C1 segment of cervical spinal cord (tissue), 14 donors: ENCODE measurements at places on chromosomes 2 and 18.

GRCh38 chr2:121617042-121617599 lies 32.1 kb downstream of the CLASP1 start:
- no peak for DNase-seq

DNA sequence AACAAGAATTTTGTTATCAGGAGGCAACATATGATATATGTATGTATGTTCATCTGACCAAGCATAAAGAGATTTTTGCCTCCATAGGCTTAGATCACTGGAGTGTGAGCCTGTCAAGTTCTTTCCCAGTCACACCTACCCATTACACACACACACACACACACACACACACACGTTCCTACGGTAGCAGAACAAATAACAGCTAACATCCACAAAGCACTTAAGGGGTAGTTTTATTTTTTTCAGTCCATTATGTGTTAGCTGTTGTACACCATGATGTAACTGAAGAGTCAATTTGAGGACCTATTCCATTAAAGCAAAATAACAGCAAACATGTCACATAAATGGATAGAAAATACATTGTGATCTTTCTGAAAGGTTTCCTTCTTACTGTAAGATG lies 39.5 kb downstream of the UGP2 start:
- no peak for DNase-seq

DNA sequence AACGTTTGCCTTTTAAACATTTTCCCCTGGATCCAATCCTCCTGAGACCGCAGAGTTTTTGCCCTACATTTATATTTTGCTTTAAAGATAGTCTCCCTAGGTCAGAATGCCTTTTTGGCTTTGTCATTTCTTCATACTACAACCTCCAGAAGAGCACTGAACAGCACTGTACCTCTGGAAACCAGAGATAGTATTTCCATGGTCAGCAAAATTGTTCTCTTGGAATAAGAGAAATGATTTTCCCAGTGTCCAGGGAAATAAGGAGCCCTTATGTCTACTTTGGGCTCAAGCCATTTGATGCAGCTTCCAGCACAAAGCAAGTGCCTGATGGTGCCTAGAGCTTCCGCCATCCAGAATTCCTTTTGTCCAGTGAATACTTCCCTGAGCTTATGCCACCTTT lies 75.5 kb upstream of the SP5 start:
- DNase-seq, result no peak

- DNase-seq, result no peak
Measured at GRCh38 chr2:9753665-9754531, 89.4 kb upstream of the TAF1B start.

DNA sequence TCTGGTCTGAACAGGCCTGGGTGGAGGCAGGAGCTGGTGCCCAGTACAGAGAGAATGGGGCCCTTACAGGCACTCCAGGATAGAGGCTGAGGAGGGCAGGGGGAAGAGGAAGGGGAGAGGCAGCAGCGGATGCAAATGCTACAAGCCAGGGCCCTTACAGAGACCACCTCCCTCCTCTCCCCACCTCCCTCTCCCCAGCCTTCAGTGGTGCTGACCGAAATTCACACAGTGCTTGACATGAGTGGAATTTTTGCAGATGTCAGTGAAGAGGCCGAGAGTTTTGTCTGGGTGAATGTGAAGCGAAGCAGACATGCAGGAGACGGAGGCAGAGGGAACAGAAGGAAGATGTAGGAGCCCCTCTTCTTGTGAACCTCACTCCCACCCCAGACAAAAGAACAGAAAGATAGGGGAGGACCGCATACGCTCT lies 31.9 kb downstream of the CIB4 start:
- no peak for DNase-seq

- DNase-seq, result no peak
Measured at GRCh38 chr2:235834781-235835180, 333.4 kb downstream of the GBX2 start.

DNA sequence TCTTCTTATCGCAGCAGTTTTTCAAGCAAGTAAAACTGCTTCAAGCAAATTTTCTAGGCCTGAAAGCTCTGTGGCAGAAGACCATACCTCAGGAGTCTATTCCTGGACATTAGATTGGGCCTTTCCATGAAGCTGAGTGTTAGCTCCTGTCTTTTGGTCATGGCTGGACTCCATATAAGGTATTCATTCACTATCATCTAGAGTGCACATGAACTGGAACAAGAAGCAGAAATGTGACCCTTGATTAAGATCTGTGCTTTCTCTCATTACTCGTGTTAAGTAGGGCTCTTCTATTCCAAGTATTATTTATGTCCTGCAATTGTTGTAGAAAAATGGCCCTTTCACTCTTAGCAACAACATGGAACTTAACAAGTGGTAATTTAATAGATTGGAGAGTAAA lies 5.9 kb upstream of the GULP1 start:
- DNase-seq, result no peak

- DNase-seq, result no peak
Measured at GRCh38 chr2:113227290-113227689, 51.4 kb downstream of the PAX8 start.

GRCh38 chr2:3633089-3633981 lies 24.7 kb upstream of the ALLC start:
- DNase-seq, result no peak

DNA sequence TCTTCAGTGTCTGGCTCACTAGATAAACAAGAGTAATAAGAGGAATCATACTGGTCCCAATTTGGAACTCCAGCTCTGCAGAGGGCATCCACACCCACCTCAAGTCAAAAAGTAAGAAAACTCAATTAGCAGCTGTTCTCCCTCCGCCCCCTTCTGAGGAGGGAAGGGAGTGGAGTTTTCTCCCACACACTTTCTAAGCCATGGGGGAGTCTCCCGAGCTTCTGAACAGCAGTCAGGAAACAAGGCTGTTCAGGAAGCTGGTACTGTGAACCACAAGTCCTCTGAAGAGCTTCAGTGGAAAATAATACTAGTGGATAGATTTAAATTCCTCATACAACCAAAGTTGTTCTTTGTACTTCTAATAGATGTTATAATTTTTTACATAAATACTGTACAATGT lies 32.9 kb upstream of the SPTBN1 start:
- no peak for DNase-seq

- no peak for DNase-seq
Measured at GRCh38 chr2:198901894-198902293, 555.8 kb downstream of the SATB2 start.

DNA sequence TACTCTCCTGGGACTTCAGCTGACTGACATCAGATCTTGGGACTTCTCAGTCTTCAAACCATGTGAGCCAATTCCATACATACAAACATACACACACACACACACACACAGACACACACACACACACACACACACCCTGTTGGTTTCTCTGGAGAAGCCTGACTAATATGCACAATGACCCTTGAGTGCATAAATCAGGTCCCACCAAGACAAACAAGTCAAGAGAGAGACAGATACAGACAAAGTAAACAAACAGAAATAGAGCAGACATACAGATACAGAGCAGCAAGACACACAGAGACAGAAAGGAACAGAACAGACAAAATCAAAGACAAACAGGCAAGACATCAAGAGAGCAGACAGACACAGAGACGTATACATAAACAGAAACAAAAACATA lies 43.8 kb upstream of the DDX18 start:
- no peak for DNase-seq

DNA sequence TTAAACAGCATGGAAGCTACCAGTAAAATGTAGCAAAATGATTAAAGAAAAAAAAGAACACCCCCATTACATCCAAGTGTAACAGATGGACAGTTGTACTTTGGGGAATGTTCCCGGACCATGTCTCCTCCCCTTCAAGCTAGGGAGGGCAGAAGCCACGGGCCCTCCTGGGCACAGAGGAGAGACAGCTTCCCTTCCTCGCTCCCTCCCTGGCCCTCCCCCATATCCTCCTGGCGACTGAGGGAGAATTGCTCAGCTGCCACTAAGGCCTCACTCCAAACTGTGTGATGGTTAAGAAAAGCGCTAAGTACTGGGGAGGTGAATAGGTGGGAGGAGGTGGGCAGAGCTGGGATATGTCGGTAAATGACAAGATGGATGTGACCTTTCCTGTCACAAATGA lies 358.0 kb downstream of the HRH4 start:
- DNase-seq, result peak; percentile 10

DNA sequence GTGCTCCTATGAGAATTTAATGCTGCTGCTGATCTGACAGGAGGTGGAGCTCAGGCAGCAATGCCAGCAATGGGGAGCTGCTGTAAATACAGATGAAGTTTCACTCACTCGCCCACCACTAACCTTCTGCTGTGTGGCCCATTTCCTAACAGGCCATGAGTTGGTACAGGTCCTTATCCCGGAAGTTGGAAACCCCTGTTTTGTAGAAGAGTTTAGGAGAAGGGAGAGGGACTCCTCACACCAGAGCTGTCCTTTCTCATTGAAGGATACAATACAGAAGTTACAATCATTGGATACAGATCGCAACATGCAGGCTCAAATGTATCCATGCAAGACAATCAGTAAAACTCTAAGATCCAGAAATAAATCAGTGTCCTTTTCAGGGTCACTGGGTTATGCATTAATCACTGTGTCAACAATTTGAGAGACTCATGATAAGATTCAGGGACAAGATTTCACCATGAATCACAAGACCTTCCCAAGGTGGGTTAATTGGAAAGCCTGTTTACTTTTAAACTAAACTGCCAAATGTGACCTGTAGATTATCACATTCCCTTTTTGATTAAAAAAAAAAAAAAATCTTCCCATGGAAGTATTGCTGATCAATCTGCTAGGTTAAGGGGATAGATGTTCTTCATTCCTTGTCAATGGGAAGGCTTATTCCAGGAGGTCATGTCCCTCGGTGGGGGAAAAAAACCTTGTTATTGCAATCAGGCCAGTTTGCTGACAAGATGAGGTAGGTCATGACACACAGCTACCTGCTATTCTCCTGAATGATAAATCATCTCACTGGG lies 97.2 kb downstream of the SP100 start:
- DNase-seq, result no peak
